ENCODE measurements at places on chromosomes 3 and 15.

DNA sequence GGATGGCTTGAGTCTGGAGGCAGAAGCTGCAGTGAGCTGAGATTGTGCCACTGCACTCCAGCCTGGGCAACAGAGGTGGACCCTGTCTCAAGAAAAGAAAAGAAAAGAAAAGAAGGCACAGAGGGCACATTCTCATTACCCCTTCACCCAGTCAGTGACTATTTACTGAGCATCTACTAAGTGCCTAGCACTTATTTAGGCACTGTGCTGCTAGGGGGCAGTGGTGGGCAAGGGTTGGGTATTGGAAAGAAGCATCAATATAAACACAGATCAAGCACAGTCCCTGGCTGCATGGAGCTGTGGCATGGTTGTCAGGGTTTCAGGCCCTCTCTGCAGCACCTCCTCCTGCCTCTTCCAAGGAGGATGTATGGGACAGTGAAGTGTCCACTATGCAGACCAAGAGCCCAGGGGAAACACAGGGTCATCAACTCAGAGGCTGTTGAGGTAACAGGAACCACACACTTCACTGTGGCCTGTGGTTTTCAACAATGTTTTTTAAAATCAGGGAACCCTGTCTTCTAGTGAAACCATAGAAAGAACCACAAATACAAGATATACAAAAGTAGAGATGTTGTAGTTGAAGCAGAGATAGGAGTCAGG, 138.5 kb downstream of the RAB11A start:
- no peak for DNase-seq

- no peak for DNase-seq
Observed at GRCh38 chr3:175308097-175308496, 449.0 kb downstream of the NAALADL2 start.

- DNase-seq = no peak
Observed at GRCh38 chr3:172134352-172134751, 95.0 kb downstream of the FNDC3B start.

DNA sequence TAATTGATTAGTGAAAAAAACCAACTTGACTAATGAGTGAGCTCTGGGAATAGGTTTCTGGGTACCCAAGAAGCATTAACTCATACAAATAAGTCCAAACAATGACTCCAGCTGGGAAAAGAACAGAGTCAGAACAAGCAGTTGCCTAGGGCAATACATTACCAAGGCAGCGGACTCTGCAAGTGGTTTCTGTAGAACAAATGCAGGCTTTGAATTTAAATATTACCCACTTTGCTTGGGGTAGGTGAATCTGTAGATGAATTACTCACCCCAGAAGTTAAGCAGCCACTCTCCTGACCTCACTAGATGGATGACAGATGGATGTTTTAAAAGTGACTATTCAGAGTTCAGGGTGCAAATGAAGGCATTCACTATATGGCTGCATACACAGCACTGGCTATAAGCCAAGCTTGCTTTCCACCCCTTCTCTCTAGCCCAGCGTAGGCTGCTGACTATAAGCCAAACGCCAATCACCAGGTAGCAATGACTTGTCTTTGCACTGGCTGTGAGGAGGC, 73.1 kb upstream of the BHLHE40 start:
- DNase-seq = no peak

- DNase-seq = no peak
Observed at GRCh38 chr3:42983927-42984326, 4.8 kb downstream of the GASK1A start.

DNA sequence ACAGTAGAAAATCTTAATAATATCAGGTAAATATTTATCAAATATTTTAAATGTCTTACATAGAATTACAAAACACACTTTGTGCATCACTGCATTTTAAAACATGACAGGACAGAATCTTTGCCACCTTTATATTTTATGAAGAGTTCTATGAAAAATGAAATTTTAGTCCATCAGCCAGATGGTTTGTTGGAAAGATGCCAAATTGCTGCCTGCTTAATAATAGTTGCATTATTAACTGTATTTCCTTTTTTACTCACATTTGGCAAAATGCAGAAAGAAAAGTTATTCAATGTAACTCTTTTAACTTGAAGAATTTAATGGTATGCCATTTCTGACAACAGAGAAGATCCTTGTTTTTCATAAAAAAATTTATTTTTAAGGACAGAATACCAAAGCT, 1271.6 kb downstream of the NSUN3 start:
- DNase-seq = no peak

- DNase-seq = no peak
Observed at GRCh38 chr3:186237915-186238314, 124.1 kb downstream of the DGKG start.

DNA sequence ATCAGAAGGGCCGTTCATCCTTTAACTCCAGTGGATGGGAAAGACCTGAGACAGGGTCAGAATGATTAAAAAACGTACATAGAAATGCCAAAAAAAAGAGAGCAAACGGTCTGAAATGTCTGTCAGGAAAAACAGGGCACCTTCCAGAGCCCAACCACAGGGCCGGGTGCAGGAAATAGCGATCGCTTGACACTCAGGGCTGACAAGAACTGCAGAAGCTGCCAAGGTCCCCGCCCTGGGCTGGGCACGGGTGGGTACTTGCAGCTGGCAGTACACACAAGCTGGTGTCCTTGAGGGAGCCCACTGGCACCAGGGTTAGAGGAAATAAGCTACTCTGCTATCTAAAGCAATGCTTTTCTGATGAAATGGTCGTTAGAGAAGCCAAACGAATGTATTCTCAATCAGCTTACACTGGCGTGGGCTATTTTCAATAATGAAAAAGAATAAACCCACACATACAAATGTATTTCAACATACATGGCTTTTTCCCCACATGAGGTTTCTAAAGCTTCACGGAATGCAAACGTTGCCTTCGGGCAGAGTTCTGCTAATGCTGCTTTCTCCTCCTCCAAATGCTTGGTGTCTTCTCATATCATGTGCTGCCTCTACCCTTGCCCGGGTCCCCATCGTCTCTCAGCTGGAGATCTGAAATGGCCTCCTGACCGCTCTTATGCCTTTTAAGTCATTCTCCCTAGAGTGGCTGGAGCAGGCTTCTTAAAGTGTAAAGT, 15.6 kb downstream of the FRMD4B start:
- peak; percentile 60 for DNase-seq

DNA sequence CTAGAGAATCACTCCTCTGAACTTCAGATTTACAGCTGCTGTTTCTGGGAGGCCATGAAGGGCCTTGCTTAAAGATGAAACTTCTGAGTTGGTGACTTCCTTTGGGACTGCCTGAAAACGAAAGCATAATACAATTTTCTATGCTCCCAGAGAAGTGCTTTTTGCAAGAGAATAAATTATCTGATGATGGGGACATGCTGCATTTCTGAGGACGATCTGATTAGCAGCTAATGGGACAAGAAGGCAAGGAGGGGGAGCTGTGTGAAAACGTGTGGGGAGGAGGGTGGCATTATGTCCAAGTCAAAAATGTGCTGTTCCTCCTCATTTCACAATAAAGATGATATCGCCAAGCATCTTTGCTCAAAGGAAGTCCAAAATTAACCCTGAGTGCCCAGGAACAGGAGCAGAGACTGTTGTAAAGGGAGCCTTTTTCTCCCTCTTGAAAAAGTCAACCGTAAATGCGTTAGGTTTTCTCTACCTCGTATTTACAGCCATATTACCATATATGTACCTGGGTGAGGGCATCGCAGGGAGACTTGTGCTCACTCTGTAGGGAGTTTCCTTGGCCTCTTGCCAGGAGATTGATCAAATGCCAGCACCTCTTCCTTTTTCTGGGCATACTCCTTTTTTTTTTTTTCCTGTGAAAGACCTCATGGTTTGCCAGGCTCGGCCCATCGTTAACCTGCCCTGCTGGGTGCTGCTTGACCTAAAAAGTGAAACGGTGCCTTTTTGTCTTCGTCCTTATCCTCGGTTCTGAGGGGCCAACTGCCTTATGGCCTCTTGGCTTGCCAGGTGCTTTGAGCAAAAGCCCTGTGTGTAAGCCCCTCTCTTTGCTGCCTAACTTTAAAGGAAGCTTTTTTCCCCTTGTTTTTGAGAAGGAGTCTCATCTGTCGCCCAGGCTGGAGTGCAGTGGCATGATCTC, 11.5 kb downstream of the ITPR1 start:
- DNase-seq = no peak

DNA sequence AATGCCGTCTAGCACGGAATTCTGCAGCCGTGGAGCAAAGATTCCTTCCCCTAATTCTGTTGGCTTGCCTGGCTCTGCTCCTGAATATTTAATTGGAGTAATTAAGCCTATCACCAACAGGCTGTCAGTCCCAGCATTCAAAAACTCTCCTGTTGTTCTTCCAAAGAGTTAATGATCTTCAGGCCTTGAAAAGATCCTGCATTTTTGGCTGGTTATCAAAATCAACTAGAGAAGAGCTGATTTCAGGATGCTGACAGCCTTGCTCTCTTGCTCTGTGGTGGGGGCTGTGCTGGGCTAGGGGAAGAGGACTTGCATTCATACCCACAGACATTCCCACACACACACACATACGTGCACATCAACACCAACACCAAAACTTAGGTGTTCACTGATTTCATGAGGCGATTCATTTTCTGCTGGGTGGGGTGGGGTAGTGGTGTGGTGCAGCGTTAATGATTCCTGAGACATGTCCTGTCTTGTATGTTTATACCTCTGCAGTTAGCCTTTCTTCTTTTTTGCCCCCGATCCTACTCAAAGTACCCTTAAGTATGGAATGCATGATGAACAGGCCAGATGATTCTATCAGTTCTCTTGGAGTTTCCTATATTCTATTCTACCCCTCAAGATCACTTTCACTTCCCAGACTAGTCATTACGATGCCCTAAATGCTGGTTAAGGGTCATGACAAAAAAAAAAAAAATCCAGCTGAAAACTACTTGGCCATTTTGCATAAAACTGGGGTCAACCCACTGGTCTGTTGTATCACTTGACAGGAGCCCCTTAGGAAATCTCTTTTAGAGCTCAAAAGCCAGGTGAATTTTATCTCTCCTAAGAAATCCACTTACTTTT, 42.3 kb downstream of the CPN2 start:
- no peak for DNase-seq

DNA sequence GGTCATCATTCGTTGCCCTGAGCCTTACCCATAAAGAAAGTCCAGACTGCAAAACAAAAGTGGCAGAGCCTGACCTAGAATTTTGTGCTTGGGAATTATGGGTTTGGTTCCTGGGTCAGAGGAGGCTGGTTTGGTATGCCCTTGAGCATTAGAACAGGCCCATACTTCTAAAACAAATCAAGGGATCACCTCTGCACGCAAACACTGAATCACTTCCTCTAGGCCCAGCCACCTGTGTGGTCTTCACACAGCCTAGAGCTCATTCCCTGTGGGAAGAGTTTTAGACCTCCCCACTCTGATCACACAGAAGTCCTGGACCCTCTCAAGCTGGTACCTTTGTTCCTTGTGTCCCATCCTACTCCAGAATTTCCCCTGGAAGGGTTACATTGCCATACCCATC, 59.4 kb downstream of the B3GNT5 start:
- DNase-seq = no peak

- no peak for DNase-seq
Observed at GRCh38 chr3:4461468-4462090, 5.5 kb downstream of the SUMF1 start.

- DNase-seq = no peak
Observed at GRCh38 chr15:29740692-29741311, 81.5 kb downstream of the TJP1 start.

DNA sequence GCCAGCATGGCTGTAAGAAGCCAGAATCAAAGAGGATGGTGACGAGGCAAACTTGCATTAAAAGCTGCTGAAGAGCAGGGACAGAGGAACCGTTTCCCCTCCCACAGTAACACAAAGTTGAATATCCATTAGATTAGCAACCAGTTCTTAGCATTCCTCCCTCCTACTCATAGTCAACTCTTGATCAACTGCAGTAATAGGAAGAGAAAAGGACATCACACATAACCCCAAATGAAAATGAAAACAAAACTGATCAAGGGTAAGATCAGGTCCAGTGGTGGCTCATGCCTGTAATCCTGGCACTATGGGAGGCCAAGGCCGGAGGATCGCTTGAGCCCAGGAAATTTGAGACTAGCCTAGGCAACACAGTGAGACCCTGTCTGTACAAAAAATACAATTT, 165.2 kb downstream of the GREM1 start:
- no peak for DNase-seq

DNA sequence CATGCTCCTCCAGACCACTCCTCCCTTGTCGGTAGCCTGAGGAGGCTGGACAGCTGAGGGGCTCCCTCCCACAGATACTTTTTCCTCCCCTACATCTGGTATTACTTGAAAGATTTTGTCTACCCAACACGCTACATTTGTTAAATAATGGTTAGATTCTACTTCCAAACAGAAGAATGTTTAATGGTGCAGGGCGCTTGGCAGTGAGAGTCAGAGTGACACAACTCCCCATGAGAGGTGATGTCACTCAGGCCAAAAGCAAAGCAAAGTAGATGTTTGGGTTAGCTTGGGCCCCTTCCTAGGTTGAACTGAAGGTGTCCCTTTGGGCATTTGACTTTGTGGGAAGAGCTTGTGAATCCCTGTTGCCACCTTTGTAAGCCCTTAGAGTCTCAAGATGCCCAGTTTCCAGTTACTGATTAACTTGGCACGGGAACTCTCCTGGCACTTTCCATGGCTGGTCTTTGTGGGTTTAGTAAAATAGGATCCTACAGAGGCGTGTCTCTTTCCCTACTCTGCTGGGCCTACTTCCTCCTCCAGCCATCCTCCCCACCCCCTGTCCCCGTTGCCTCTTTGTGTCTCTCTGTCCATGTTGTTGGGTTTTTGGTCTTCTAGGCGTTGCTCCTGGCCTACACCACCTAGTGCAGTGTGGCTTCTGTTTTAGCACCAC, 5.6 kb downstream of the LIMD1 start:
- no peak for DNase-seq

DNA sequence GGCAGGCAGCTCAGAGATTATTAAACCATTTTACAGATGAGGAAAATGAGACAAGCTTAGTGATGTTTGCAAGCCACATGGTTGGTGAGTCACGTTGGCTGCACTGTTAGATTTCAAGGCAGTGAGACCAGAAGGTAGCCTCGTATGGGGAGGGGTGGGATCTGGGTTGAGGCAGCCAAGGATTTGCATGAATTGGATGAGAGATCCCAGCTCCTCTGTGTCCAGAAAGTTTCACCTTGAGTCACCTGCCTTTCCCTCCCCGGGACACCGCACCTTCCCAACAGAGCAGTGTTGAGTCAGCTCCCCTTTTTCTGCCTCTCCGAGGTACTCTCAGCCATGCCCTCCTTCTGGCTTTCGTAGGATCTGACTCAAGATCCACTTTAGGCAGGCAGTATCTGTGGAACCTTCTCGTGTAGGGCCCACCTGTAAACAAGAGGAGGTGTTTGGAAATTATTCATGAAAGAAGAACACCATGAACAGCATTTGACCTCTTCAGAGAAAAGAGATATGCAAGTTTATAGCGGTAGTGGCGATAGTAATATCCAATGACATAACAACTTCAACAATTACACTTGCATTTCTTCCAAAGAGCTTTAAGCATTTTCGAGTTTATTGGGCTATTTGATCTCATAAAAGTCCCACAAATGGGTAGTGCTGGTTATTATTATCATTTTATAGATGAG, 46.8 kb upstream of the VPS8 start:
- DNase-seq = no peak
